ENCODE measurements at places on chromosomes 7 and 10.

DNA sequence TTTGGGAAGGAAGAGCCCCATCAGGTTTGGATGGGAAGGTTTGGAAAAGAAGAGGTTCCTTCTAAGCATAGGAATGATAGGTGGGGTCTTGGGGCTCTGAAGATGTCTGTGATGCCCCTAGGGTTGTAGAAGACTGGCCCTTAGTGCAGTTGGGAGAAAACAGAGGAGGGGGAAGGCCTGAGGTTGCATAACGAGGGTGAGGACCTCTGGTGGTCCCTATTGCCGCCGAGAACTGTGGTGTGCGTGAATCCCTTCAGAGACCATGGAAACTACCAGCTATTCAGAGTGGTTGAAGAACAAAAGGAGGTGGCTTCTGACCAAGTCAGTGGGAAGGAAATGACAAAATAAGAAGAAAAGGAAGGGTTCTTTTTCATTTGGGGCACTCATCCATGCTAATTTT, 3.1 kb upstream of the PKD2L1 start:
- no peak for DNase-seq

- no peak for DNase-seq
Measured at GRCh38 chr10:132363921-132364593, 32.1 kb downstream of the LRRC27 start.

DNA sequence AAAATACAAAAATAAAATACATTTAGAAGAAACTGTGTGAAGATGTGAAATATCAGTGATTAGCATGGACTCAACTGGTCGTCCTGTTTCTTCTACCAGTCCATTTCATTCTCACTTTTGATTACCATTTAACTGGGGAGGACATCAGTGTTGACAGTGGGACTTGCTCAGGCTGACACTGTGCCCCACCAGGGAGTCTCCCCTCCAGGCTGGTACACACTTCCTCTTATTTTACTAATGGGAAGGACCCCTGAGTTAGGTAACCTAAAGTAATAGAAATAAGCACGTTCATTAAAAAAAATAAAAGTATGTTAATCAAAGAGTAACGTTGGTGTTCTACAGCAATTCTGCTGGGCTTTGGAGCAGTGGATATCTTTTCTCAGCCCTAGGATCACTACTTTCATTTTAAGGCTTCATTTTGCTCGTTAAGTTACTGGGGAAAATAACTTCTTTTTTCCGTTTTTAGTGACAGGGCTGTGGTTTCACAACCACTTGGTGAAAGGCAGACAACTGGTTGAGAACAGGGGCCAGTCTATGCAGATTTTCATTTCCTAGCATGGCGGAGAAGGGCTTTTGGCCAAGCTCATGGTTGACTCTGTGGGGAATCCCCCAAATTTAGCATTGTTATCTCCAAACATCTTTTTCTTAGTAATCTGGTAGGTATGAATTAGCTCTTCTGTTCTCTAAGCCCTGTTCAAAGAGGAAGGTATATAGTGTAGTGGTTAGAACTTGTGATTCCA, 2.1 kb downstream of the SNX10 start:
- peak; percentile 14 for DNase-seq

DNA sequence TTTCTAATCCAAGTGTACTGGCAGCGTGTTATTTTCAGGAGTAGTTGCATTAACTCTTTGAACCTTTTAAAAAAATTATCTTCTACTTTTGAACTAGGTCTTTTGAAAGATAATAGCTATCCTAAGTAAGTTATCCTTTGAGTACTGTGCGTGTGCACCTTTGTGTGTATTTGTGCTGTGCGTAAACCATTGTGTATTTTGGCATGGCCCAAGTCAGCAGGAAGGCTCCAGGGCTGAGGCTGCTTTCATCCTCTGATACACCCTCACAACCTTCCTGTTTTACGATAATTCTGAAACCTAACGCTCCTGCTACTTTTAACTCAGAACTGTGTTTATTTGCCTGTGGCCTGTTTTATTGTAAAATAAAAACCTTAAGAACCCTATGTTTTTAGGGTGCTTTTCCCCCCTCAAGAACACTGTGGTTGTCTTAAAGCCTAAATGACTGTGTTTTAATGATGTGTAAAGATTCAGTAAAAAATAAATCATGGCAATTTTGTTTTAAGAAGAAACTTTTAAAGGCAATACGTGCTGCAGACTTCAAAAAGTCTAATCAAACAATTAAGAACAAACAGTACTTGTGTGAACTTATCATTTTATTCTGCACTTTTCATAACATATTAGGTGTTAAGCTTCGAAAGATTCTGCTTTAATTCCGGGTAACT, 57.5 kb downstream of the HDAC9 start:
- DNase-seq, result no peak

DNA sequence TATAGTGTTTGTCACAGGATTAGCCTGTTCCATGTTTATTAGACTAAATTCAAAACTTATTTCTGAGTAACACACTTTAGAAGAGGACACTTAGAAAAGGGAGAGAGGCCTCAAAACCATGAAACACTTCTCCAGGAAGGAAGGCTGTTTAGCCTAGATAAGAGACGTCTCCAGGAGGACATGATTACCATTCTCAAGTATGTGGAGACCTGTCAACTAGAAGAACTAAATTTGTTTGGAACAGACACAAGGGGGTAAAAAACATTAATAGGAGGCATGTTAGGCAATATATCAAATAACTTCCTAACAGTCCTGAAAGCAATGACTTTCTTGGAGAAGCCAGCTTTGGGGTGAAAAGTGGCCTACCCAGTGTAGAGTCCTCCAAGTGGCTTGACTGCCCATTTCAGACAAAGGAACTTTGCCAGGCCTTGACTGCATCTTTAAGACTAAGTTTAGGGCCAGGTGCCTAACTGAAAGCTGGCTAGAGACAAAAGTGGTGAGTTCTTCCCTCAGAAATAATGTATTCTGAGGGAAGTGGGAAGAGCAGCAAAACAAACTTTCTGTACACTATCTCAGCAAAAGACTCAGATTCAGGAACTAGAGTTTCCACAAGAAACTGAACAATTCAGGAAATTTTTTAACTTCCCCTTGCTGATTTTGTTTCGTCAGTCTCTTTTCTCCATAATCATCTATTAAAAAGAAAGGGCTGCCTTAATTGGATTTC, 11.8 kb downstream of the NCOA4 start:
- DNase-seq, result no peak

DNA sequence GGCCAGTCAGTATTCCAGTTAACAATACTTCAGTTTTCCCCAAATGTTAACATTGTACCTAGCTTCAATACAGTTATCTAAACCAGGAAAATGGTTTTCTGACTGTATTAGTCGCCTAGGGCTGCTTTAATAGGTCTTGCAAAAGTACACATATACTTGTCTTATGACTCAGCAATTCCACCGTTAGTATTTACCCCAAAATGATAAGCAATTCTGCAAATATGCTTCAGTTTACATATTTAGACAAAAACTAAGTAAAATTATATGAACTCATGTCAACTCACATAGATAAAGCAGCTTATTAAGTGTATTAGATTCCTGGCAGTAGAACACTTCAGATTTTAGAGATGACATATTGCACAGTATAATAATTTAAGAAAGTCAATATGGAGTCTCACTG, 363.3 kb downstream of the ARL4A start:
- no peak for DNase-seq

DNA sequence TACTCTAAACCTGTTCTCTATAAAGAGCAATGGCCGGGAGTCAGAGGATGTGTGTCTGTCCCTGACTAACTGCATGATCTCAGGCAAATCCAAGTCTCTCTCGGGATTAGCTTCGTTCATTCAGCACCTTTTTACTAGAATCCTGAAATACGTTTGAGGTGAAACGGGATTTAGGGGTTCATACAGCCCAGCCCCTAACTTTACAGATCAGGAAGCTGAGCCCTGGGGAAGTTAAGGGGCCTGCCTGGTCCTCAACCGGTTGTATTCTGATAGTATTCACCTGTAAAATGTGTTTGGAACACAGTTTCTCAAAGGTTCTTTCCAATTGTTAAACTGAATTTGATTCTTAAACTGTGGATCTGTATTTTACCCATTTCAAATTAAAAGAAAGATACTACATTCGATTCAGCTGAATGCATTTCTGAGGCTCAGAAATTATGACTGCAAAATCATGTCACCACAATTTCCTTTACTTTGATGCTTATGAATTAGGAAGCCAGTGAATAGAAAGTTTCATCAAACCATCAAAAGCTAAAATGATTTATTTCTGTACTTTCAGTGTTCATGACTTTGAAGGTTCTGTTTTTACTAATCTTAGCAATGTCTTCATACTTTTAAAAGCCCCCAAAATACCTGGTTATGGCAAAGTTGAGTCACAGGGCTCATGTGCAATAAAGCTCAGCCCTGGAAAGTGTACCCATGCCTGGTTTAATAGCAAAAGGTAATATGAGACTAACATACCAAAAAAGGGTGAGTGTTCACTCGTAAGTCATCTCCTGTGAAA, 28.9 kb upstream of the EZH2 start:
- DNase-seq, result no peak

GRCh38 chr10:131662851-131663250, 238.0 kb upstream of the PPP2R2D start:
- no peak for DNase-seq

DNA sequence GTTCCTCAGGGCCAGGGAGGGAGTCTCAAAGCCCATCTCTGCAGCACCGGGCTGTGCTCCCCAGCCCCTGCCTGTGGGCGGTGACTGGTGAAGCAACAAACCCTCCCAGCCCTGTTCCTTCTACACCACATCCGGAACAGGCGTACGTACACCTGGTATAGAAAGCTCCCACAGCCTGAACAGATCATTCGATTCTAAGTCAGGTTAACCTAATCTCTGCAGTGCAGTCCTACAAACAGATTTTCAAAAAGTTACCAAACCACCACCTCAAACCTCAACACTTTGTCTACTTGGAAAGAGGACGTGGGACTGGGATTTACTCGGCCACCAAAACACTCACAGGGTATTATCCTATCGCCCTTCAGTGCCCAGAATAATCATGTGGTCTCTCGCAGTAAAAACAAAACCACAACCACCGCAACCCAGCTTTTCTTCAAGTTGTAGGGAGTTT, 238.4 kb downstream of the DIP2C start:
- DNase-seq, result peak; percentile 38

- no peak for DNase-seq
Measured at GRCh38 chr10:113425541-113425951, 127.3 kb upstream of the HABP2 start.

DNA sequence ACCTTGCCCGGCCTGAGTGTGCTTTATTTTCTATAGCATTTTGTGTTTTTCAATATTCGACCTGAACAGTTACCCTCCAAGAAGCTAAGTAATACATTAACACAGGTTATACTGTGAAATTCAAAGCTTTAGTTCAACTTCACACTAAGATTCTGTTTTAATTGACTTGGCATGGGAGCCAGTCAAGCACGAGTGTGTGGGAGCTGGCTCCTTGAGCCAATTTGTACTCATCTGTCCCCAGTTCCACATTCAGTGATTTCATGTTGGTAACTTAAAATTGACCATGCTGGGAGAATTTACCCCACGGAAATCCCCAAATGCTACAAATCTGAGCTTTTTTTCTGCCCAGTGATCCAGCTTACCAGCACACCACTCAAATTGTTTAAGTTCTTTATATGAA, 20.3 kb downstream of the TSPAN12 start:
- no peak for DNase-seq

DNA sequence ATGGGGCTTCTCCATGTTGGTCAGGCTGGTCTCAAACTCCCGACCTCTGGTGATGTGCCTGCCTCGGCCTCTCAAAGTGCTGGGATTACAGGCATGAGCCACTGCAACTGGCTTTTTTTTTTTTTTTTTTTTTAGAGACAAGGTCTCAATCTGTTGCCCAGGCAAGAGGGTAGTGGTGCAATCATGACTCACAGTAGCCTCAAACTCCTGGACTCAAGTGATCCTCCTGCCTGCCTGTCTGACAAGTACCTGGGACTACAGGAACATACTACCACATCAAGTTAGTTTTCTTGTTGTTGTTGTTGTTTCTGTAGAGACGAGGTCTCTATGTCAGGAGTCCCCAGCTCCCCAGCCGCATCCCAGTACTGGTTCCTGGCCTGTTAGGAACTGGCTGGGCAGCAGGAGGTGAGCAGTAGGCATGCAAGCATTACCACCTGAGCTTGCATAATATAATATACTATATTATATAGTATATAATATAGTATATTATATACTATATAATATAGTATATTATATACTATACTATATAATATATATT, 55.7 kb downstream of the TPK1 start:
- DNase-seq, result no peak

GRCh38 chr7:4791738-4792536, 16.5 kb downstream of the AP5Z1 start:
- DNase-seq, result peak; percentile 80

- no peak for DNase-seq
Measured at GRCh38 chr10:101451667-101452069, 97.7 kb downstream of the BTRC start.

All from stimulated activated CD4-positive, alpha-beta T cell treated with anti-CD3 and anti-CD28 coated beads, Interleukin-12 subunit alpha, Interleukin-12 subunit beta, amount 100 ng/mL, for 4 hours (primary cell).